ENCODE measurements at places on chromosomes 4 and X. TPM values are rescaled to one million over a fixed set of nuclear protein-coding genes. Genes with fewer than 3 reads are reported as not detected.

The BBS12 gene
- total RNA-seq, result 2.9 TPM

The ITIH6 gene
- total RNA-seq, result 0.51 TPM

The SSX4 gene
- not detected for total RNA-seq

The SNCA gene
- 17.7 TPM for total RNA-seq

The SPANXC gene
- not detected for total RNA-seq

The CT45A2 gene
- not detected for total RNA-seq

The MAOB gene
- total RNA-seq, result 3.2 TPM

The PARM1 gene
- 29.5 TPM for total RNA-seq

The CPLX1 gene
- total RNA-seq, result not detected

The GABRG1 gene
- not detected for total RNA-seq

The POU4F2 gene
- total RNA-seq, result not detected

The CDX4 gene
- not detected for total RNA-seq

The KIF4A gene
- total RNA-seq, result 6.7 TPM

The BEX4 gene
- total RNA-seq, result 24.9 TPM

The DDIT4L gene
- 32.6 TPM for total RNA-seq

The MAGEA12 gene
- not detected for total RNA-seq

The AWAT1 gene
- total RNA-seq, result not detected

The RAB41 gene
- total RNA-seq, result not detected

The KDR gene
- 56.2 TPM for total RNA-seq

The ADH7 gene
- total RNA-seq, result 12.1 TPM

The RTL3 gene
- 1.9 TPM for total RNA-seq

The C1QTNF7 gene
- 15.3 TPM for total RNA-seq

The AREG gene
- total RNA-seq, result 2.7 TPM

The PDZD4 gene
- 4.1 TPM for total RNA-seq

The DKK2 gene
- total RNA-seq, result 21.2 TPM

The TMEM31 gene
- total RNA-seq, result not detected

The SUPT20HL1 gene
- total RNA-seq, result not detected

The NEXMIF gene
- 2.5 TPM for total RNA-seq

The SRPK3 gene
- total RNA-seq, result 81.4 TPM

The IGBP1 gene
- 80.4 TPM for total RNA-seq

The EDNRA gene
- total RNA-seq, result 34.5 TPM

The PAK3 gene
- 5.5 TPM for total RNA-seq

The BRS3 gene
- not detected for total RNA-seq

The PPP1R2C gene
- total RNA-seq, result not detected

The IQSEC2 gene
- total RNA-seq, result 14.9 TPM

The NAP1L3 gene
- total RNA-seq, result 9.1 TPM

The GPR173 gene
- total RNA-seq, result 3.1 TPM

The RAB33A gene
- 0.41 TPM for total RNA-seq

The PDCL2 gene
- total RNA-seq, result not detected

The GIMD1 gene
- not detected for total RNA-seq

The RNF150 gene
- 62.1 TPM for total RNA-seq

All from tongue (tissue), 3 donors.